ENCODE measurements at places on chromosomes 7 and 10. TPM values are rescaled to one million over a fixed set of nuclear protein-coding genes. Genes with fewer than 3 reads are reported as not detected.

DNA sequence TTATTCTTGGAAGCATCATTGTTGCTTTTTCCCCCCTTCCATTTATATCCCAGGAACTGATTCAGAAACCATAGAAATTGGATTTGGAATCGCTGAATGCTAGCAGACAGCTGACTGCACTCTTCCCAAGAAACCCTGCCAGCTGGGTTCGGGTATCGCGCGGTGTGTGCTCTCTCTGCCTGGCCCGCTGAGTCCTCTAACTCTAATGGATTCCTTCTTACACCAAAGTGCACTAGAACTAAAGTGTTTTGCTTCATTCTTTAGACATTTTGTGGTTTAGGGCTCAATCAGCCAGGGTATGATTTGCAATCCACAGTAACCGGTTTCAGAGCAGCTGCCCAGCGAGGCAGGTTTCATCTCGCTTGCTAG is 92.2 kb downstream of the EGFR start:
- DNase-seq = no peak

CLRN3 gene
- 0.19 TPM for total RNA-seq

DNA sequence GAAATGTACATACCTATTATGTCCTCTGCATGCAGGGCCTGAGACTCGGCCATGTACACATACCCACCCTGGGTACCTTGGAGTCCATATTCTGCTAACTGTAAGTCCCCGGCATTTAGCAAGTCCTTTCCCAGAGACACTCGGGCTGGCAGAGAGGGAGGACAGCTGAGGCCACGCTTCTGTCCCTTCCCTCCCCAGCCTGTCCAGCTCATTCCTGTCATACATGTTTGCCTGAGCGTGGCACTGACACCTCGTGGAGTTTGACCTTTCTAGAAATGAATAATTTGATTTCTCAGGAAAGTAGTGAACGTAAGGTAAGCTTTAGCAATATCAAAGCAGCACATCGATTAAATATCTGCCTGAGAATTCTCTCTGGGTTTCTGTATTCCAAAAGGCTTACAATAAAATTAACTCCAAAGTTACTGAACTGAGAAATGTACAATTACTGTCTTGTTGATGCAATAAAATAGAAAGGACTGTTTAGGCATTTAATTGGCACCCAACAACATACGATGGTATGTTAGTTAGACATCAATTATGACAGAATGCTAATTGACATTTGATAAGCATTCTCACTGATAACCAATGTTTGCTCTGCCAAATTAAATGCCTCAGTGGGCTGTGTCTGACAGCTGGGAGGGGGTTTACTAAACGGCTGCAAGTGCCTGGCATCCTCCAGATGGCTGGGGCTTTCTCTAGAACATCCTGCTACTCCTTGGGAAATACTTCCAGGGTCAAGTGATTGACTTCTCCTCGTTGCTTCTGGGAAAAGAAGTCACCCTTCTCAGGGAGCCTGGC is 221.2 kb downstream of the CCSER2 start:
- no peak for DNase-seq

LIPA gene
- total RNA-seq = 101 TPM

DNA sequence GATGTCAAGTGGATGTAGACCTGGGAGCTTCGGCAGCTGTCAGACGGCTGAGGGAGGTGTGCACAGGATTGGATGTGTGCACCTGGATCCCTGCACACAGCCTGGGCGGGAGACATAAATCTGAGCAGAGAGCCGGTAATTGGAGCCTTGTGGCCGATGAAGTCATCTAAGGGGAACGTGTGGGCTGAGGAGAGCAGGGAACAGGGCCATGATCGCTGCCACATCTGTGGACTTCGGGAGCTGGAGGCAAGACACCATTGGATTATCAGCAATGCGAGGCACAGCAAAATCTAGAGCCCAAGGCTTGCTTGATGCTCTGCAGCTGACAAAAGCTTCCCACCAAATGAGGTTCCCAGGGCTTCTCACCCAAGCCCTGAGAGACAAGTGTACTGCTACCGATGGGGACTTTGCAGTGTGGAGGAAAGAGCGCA is 147.7 kb downstream of the PTPN20 start:
- no peak for DNase-seq

GRCh38 chr7:77276120-77276519 is 76.5 kb upstream of the FGL2 start:
- no peak for DNase-seq

EVX1 gene
- total RNA-seq = not detected

DNAJB12 gene
- total RNA-seq = 35.9 TPM

DKK1 gene
- 18.6 TPM for total RNA-seq

HELLS gene
- 26.7 TPM for total RNA-seq

- DNase-seq = no peak
Observed at GRCh38 chr10:71573562-71574518, 145.7 kb downstream of the C10orf105 start.

AOAH gene
- total RNA-seq = not detected

KLF14 gene
- not detected for total RNA-seq

GRCh38 chr7:81770728-81771223 is 929 bp upstream of the HGF start:
- DNase-seq = peak; percentile 37

DNA sequence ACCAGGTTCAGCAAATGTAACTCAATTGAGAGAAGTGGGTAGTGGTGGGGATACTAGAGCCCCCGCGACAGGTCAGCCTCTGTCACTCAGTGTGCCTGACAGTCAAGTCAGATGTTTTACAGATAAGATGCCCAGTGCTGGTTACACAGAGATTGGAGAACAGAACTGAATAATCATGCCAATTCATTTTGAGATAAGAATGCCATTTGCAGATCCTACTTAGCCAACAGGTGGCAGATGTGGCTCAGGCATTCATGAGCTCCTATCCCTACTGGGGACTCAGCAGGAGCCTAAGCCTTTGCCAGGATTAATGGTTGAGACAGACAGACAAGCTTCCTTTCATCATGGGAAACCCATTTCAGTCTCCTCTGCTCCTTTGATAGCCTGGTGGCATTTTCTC is 137.8 kb downstream of the MAPK8 start:
- DNase-seq = peak; percentile 77

DNA sequence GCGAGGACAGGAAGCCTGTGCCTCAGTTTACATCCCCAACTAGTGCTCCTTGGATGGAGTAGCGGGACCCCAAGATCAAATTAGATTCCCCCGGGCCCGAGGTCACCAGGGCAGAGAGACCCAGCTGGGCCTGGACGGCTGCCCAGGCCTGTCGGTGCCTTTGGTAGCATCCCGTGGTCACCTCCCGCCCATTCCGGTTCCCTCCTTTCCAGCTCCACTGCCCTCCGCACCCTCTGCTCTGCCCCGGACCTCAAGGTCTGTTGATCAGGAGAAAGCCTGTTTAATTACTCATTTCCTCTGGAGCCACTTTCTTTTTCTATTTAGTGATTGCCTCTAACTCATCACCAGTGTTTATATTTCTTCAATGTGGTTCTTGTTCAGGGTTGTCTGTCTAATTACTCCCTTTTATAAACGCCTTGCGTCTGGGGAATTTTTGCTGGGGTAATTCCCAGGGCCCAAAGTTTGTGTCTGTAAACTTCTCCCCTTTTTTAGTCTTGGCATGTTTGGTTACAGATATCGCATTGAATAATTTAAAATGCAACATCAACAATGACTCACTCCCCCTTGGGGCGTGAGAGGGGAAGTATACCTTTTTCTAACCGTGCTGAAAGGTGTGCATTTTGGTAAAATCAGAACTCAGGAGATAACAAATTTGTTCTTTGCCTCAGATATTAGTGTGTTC is 1.9 kb downstream of the FOXK1 start:
- DNase-seq = peak; percentile 81

DNA sequence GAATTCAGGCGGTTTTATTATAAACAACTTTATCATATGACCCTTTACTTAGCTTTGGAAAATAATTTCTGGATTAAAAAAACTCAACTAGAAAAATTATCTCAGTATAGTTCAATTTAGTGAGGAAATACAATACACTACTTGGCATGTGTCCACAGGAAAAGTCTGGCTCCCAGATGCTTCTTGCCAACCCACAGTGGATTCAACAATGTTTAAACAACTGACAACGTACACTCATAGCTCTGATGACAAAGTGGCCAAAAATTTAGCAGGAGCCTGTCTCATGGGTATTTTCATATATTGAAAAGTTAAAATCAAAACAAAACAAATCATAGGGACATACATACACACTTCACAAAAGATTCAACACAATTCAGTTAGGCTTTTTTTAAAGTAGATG is 158.8 kb downstream of the SKAP2 start:
- DNase-seq = peak; percentile 96

- no peak for DNase-seq
Observed at GRCh38 chr7:26588511-26588910, 275.9 kb downstream of the SKAP2 start.

DCLRE1C gene
- total RNA-seq = 8.8 TPM

CTAGE4 gene
- total RNA-seq = not detected

GRCh38 chr10:81894616-81895015 is 19.6 kb downstream of the NRG3 start:
- DNase-seq = no peak

DNA sequence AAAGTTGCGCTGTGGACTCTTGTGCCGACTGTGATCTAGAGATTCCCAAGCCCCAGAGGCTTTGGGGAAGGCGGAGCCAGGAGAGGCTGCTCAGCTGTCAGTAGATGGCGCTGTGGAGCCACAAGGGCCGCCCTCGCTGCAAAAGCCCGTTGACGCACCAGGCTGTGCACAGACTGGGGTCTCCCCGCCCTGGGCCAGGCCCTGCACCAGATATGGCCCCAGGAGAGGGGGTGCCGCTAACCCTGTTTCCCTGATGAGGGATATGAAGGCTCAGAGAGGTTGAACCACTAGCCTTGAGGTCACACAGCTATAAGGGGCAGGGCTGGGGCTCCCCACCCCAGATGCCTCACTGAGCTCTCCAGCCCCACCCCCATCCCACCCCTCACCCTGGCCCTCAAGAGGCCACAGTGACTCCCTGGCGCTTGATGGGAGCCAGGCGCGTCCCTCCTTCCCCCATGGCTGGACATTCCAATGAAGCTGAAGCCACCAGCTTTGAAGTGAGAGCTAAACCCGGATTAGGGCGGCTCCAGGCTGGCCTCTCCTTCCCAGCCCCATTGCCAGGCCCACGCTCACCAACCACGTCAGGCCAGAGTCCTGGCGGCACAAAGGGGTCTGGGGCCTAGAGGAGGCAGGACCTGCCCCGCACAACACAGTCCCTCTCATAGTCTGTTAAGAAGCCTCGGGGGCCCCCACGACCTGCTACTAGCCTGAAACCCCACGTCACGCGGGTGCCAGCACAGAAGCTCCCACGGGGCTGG is 26.4 kb downstream of the MYL10 start:
- DNase-seq = peak; percentile 86

- DNase-seq = no peak
Observed at GRCh38 chr10:132308587-132309470, 1.1 kb upstream of the STK32C start.

DNA sequence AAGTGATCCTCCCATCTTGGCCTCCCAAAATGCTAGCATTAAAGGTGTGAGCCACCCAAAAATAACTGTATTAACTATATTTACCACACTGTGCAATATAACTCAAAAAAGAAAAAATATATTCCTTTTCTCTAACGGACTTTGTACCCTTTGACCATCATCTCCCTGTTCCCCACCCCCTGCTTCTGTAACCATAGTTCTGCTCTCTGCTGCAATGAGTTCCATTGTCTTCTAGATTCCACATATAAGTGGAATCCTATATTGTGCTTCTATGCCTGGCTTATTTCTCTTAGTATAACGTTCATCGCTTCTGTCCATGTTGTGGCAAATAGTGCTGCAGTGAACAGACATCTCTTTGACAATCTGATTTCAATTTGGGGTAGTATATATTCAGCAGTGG is 4.2 kb downstream of the TMEM248 start:
- no peak for DNase-seq

GRCh38 chr10:75542084-75542483 is 110.7 kb downstream of the LRMDA start:
- no peak for DNase-seq

DNA sequence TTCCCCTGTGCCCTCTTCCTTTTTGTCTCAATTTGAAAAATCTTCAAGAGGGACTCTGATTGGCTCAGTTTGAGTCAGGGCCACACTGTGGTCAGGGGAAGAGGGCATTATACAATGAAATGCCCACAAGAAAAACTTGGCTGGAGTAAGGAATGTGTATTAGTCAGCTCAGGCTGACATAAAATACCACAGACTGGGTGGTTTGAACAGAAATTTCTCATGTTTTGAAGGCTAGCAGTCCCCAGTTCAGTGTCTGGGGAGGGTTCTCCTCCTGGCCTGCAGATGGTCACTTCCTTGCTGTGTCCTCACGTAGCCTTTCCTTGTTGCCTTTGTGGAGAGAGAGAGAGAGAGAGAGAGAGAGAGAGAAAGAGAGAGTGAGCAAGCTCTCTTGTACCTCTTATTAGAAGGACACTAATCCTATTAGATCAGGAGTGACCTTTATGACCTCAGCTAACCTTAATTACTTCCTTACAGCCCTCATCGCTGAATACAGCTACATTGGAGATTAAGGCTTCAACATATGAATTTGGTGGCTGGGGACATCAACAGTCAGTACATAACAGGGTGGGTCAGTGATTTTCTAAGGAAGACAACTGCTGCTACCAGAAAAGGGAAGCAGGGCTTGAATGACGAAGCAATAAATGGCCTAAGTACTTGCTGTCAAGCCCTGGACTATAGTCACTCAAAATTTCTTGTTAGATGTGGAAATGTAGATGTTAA is 25.8 kb upstream of the FAM13C start:
- no peak for DNase-seq

DNA sequence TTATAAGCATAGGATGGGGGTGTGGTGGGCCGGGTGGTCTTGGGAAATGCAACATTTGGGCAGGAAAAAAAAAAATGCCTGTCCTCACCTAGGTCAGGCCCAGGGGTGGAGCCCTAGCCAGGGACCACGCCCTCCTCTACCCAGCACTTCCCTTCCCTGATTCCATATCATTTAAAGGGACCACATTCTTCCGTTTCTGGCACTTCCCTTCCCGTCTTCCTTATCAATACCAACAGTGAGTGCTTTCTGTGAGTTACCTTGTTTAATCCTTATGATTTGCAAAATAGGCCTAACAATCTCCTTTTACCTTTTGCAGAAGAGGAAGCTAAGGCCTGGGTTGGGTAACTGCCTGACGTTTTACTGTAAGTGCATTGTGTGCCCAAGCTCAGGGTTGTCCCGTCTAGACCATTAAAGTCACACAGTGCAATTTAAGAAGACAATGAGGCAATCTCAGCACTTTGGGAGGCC is 16.7 kb upstream of the C10orf95 start:
- DNase-seq = no peak

- DNase-seq = no peak
Observed at GRCh38 chr7:117024811-117025210, 71.5 kb downstream of the ST7 start.

Data from dermis blood vessel endothelial cell (primary cell).